ENCODE measurements at places on chromosomes 5 and 9.

GRCh38 chr9:116377179-116377798 is 223.7 kb downstream of the PAPPA start:
- no peak for DNase-seq
- H3K36me3 ChIP-seq, result no peaks in the 10 kb centered on the region
- H3K27ac ChIP-seq, result no peak overlapping the region
- H3K27me3 ChIP-seq, result no peaks in the 10 kb centered on the region
- H3K4me1 ChIP-seq, result no peaks in the 10 kb centered on the region

- no peaks in the 10 kb centered on the region for H3K36me3 ChIP-seq
- H3K4me3 ChIP-seq, result no peak overlapping the region
- no peak overlapping the region for H3K27ac ChIP-seq
- H3K4me1 ChIP-seq, result no peaks in the 10 kb centered on the region
Measured at GRCh38 chr5:108111736-108112135, 270.2 kb downstream of the FBXL17 start.

DNA sequence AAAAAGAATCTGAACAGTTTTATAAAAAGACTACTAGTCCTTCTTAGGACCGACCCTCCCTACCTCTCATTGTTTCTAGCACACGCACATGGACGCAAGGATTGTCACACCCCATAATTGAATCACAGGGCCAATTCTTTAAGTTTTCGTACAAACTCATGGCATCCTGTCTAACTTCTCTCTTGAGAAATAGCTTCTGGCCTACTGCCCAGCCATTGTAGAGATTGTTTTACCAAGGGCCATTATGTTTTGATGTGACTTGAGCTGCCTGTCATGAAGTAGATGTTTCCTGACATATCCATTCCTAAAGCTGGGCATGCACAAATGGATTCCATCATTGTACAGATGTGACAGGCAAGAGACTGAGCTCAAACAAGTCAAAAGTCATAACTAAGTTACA is 1672.1 kb upstream of the C9orf72 start:
- no peak overlapping the region for H3K27ac ChIP-seq
- H3K36me3 ChIP-seq, result no peaks in the 10 kb centered on the region
- no peak for DNase-seq
- H3K4me3 ChIP-seq, result no peak overlapping the region
- H3K4me1 ChIP-seq, result no peaks in the 10 kb centered on the region
- no peaks in the 10 kb centered on the region for H3K27me3 ChIP-seq

- no peak overlapping the region for H3K27ac ChIP-seq
- H3K36me3 ChIP-seq, result peaks cover 25% of the 10 kb centered on the region
- no peak overlapping the region for H3K4me3 ChIP-seq
- H3K4me1 ChIP-seq, result peaks cover 14% of the 10 kb centered on the region
- no peak for DNase-seq
- no peaks in the 10 kb centered on the region for H3K27me3 ChIP-seq
Measured at GRCh38 chr5:177483042-177483441, 9.6 kb upstream of the DBN1 start.

DNA sequence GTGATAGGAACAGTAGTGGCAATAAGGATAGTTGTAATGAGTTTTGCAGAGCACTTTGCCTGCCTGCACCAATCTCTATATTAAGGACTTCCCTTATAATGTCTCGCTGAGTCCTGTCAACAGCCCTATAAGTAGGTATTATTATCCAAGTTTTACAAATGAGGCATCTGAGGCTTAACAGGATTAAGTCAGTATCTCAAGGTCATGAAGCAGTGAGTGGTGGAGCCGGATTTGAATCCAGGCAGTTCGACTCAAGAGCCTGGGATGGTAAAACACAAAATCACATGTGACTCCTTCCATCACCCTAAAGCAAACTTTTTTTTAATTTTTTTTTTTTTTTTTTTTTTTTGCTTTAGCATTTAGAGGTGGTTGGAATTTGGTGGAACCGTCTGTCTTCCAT is 59.0 kb upstream of the RARS1 start:
- H3K4me3 ChIP-seq, result no peak overlapping the region
- no peaks in the 10 kb centered on the region for H3K36me3 ChIP-seq
- DNase-seq, result no peak

DNA sequence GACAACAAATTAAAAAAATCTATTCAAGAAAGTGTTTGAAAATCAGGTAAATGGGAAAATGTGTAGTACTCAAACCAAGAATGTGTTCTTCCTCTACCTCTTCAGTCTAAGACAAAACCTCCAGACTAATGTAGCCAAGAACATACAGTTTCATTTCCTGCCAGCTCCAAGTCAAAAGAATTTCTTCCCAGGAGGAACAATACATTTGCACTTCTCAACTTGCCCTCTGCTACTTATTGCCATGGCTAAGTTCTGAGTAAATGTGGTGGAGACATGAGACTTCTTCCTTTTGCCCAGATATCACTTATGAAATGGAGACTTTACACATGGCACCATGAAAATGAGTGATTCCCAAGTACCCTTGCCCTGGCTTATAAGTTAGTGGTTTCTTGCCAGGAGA is 2112.2 kb upstream of the C9orf72 start:
- H3K4me1 ChIP-seq, result no peaks in the 10 kb centered on the region
- no peak overlapping the region for H3K4me3 ChIP-seq
- no peak for DNase-seq
- no peaks in the 10 kb centered on the region for H3K27me3 ChIP-seq

DNA sequence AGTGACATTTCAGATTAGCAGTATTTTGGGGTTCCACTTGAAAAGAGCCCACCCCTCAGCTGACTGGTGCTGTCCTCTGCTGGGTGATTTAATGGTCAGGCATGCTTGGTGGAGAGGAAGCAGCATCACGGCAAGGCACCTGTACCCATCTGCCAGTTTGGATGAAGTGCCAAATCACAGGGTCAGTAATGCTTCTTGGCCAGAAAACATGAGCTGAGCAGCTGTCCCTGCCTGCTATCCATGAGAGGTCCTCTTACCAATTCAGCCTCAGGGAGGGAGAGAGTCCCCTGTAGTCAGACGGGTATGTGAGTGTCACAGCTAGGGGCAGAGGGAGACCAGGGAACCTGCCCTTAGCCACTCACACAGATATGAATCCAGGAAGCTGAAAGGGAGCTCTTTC is 137.9 kb downstream of the SEC61B start:
- H3K27me3 ChIP-seq, result peaks cover 11% of the 10 kb centered on the region
- peaks cover 17% of the 10 kb centered on the region for H3K4me1 ChIP-seq
- H3K36me3 ChIP-seq, result no peaks in the 10 kb centered on the region
- no peak overlapping the region for H3K4me3 ChIP-seq

DNA sequence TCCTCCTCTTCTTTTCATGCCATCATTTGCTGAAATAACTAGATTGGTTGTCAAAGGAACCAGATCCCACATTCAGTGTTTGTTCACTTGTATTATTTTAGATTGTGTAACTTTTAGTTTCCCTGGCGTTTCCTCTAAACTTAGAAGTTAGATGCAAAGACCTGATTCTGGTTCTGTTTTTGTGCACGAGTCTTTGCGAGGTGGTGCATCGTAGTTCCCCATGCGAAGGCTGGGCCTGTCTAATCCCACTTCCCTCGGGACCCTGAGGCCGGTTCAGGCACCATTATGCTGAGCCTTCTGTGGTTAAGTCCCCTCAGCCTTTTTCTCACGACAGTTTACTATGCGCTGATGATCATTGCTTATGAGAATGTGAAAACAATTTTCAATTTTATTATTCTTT is 219.1 kb upstream of the OTULINL start:
- H3K4me1 ChIP-seq, result peaks cover 2% of the 10 kb centered on the region
- no peak overlapping the region for H3K27ac ChIP-seq
- no peak for DNase-seq
- no peaks in the 10 kb centered on the region for H3K27me3 ChIP-seq

GRCh38 chr5:132059696-132060500 is 557 bp upstream of the IL3 start:
- H3K27me3 ChIP-seq, result no peaks in the 10 kb centered on the region
- no peaks in the 10 kb centered on the region for H3K36me3 ChIP-seq
- no peak overlapping the region for H3K27ac ChIP-seq
- no peak overlapping the region for H3K4me3 ChIP-seq
- DNase-seq, result peak; percentile 40

- no peaks in the 10 kb centered on the region for H3K36me3 ChIP-seq
- H3K27me3 ChIP-seq, result no peaks in the 10 kb centered on the region
- no peak overlapping the region for H3K4me3 ChIP-seq
- DNase-seq, result no peak
- H3K27ac ChIP-seq, result no peak overlapping the region
Measured at GRCh38 chr9:20243841-20244240, 378.5 kb downstream of the MLLT3 start.

- no peak overlapping the region for H3K27ac ChIP-seq
- H3K36me3 ChIP-seq, result no peaks in the 10 kb centered on the region
- H3K4me1 ChIP-seq, result no peaks in the 10 kb centered on the region
- no peaks in the 10 kb centered on the region for H3K27me3 ChIP-seq
- no peak for DNase-seq
- no peak overlapping the region for H3K4me3 ChIP-seq
Measured at GRCh38 chr5:158514986-158515359, 584.7 kb downstream of the EBF1 start.

DNA sequence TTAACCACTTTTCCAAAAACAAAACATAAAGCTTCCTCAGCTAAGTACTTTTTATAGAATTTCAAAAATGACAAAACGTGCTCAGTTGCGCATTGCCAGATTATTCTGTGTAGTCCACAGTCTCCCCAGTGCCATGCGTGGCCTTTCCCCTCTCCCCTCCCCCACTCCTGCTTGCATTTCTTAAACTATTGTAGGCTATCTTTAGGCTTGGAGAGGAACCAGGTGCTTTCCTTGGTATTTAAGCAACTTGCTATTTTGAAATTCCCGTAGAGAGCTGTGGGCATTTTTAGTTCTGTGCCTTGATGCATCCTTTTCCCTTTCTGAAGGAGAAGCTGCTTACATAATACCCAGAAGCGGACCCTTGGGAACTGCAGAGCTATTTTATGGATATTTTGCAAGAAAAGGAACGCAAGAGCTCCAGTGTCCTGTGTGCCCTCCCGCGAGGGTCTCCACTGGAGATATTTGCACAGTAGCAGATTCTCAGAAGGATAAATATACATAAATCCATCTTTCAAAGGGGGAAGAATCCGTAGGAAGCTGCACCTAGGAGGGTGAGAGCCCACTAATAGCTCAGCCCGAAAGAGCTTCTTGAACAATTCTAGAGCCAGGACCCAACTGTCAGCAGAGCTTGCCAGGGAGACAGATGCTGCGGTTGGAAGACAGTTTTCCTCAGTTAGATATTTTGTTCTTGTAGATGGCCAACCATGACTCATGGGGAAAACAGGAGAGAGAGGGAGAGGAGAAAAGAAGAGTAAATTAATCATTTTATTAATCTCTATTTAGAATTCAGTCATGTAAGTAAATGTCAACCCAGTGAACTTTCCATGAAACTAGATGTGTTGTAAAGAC is 1298.3 kb upstream of the WWC1 start:
- H3K27ac ChIP-seq, result no peak overlapping the region
- H3K4me1 ChIP-seq, result peaks cover 7% of the 10 kb centered on the region
- H3K4me3 ChIP-seq, result no peak overlapping the region
- H3K36me3 ChIP-seq, result no peaks in the 10 kb centered on the region
- no peak for DNase-seq
- H3K27me3 ChIP-seq, result no peaks in the 10 kb centered on the region

DNA sequence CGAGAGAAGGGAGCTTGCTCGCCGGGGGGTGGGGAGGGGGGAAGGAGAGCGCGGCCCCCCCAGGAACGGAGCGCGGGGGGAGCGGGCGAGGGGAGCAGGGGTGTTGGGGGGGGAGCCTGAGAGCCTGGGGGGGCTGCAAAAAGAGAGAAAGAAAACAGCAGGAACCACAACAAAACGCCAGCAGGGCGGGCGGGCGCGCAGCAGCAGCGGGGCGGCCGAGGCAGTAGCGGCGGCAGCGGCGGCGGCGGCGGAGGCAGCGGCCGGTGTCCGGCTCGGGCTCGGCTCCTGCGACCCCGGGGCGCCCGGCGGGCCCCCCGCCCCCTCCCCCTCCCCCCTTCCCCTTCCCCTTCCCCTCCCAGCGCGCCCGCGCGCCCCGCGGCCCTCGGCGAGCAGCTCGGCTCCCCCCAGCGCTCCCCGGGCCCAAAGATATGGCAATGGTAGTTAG is 1.6 kb downstream of the NR2F1 start:
- H3K4me1 ChIP-seq, result peaks cover 46% of the 10 kb centered on the region
- H3K27ac ChIP-seq, result no peak overlapping the region
- no peaks in the 10 kb centered on the region for H3K36me3 ChIP-seq

- H3K36me3 ChIP-seq, result no peaks in the 10 kb centered on the region
- no peak overlapping the region for H3K4me3 ChIP-seq
- H3K27ac ChIP-seq, result no peak overlapping the region
Measured at GRCh38 chr9:129471201-129472019, 149.5 kb downstream of the C9orf50 start.

DNA sequence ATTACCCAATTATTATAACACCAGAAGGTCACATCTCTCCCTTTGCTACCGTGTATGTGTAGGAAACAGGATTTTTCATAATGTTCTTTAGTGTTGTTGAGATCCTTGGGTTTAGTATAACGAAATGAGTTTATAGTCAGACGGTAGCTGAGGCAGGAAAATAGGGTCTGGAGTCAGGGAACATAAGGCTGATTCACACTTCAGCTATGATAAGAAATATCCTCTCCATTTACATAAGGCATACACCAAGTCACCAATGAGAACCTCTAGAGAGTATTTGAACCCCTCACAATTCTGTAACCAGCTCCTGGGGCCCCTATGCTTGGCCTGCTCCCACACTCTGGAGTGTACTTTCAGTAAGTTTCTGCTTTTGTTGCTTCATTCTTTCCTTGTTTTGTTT is 58.9 kb upstream of the ANKH start:
- no peak overlapping the region for H3K27ac ChIP-seq
- H3K27me3 ChIP-seq, result no peaks in the 10 kb centered on the region
- H3K4me1 ChIP-seq, result peaks cover 8% of the 10 kb centered on the region
- no peaks in the 10 kb centered on the region for H3K36me3 ChIP-seq
- no peak overlapping the region for H3K4me3 ChIP-seq

DNA sequence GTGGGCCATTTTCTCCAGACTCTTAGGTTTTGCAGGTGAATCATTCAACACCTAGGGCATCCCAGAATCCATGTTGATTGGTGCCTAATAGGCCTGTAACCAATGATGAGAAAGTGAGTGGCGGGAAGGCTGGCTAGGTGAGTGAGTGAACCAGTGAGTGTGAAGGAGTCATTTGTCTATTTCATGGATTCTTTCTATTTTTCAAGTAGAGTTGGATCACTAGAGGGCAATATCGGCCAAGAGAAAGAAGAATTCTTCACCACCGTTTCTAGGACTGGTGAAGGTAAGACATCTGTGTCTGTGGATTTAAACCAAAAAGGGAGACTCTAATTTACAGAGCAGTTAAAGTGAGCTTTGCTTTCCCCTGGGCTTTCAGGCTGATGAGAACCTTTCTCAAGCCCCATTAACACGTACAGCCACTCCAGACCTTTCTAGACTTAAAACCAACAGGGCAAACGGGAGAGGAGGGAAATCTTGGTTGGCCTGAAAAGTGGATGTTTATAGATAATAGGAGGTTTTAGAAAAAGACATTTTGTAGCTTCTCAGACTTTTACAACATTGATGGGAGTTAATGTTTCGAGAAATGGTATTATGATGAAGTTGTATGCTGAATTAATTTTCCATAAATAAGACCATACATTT is 114.3 kb upstream of the IL12B start:
- H3K27me3 ChIP-seq, result no peaks in the 10 kb centered on the region
- H3K36me3 ChIP-seq, result no peaks in the 10 kb centered on the region
- H3K4me1 ChIP-seq, result no peaks in the 10 kb centered on the region
- DNase-seq, result no peak
- no peak overlapping the region for H3K27ac ChIP-seq

- H3K4me3 ChIP-seq, result no peak overlapping the region
- peaks cover 4% of the 10 kb centered on the region for H3K27me3 ChIP-seq
- H3K27ac ChIP-seq, result no peak overlapping the region
- no peaks in the 10 kb centered on the region for H3K36me3 ChIP-seq
Measured at GRCh38 chr5:170109059-170110031, 3.6 kb downstream of the FOXI1 start.

Data from suprapubic skin (tissue), 4 donors.